ENCODE measurements at places on chromosomes 16 and 17.

- no peak for DNase-seq
Observed at GRCh38 chr17:41521574-41522261, 3.0 kb upstream of the KRT15 start.

DNA sequence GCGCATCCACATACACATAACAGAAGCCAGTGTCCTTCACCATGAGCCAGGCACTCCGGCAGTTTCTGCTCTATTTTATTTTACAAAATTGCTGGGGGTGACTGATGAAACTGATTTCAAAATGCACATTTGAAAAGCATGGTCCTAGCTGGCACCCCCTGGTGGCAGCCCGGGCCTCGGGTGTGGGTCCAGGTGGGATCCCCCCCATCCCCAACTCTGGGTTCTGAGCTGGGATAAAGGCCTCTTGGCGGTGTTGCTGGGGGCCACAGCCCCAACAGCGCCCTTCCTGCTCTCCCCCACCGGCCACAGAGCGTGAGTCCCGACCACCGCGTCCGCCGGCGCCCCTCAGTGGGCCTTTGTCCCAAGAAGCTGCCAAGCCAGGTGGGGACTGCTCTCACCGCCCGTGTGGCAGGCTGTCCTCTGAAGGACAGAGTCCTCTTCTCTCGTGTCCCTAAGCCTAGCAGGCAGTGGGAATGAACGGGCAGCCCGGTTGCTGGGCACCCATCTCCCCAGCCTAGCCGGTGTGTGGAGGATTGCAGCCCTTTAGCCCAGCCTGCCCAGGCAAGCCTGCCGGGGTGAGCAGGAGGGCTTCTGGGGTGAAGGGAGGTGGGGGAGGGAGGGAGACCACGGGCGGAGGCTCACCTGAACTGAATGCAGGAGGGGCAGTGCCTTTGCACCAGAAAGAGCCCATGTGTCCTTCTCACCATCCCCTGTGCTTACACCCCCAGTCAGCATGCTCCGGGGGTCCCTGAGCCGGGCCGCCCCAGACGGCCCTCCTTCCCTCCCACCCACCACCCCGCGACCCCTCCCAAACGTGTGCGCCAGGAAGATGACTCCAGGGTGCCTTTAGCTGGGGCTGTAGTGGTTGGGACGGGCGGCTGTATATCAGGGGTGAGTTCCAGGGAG lies 898 bp downstream of the SNAI3 start:
- no peak for DNase-seq

DNA sequence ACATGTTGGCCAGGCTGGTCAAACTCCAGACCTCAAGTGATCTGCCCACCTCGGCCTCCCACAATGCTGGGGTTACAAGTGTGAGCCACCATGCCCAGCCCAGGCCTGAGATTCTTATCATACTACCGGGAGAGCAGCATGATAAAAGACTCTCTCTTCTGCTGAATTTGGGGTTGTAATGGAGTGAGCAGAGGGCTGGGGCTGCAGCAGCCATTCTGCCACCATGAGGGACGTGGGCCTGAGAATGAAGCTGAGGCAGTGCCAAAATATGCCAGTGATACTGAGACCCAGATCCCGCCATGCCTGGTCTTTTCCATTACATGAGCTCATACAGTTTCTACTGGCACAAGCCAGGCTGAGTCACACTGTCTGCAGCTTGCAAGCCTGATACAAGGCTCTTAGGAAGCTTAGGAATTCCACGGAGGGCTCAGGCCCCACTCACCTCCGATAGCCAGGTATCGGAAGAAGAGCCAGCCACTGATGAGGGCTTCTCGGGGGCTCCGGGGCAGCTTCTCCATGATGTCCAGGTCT lies 19.6 kb upstream of the P2RX1 start:
- no peak for DNase-seq

- no peak for DNase-seq
Observed at GRCh38 chr17:76174037-76174436, 33.0 kb upstream of the FOXJ1 start.

DNA sequence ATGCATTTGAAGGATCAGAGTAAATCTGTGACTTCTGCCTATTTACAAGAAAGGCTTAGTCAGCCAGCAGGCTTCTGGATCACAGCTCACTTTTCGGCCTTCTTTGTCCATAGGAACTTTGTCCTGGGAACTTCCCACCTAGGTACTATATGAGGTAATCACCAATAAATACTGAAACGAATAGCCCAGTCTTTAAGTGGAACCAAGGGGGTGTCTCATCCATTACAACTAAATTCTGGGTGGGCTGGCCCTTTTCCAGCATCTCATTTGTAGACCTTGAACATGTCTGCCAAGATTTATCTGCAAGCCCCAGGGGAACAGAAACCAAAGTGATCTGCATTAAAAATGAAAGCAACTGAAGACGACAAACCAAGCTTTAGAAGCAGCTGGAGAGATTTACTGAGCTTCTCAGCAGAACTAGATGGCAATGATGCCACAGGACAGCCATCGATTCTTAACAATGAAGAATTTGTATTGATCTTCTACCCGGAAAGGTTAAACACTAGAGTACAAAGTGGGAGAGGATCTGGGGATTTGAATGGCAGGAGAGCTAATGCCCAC lies 55.5 kb downstream of the SNX11 start:
- DNase-seq, result no peak

DNA sequence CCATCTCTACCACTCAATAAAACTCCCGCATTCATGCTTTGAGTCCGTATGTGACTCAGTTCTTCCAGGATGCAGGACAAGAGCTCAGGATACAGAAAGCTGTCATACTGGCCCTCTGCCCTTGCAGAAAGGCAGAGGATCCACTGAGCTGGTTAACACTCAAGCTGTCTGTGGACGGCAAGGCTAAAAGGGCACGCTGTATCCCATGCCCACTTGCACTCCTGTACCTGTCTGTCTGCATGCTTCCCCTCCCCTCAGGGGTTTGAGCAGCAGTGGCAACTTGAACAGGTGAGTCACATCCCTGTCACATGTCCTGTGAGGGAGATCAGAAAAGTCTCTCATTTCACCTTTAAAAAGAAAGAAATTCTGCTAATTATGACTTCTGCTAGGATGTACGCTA lies 293.8 kb downstream of the HS3ST3B1 start:
- DNase-seq, result no peak

- DNase-seq, result no peak
Observed at GRCh38 chr16:58422809-58423208, 30.5 kb downstream of the GINS3 start.

DNA sequence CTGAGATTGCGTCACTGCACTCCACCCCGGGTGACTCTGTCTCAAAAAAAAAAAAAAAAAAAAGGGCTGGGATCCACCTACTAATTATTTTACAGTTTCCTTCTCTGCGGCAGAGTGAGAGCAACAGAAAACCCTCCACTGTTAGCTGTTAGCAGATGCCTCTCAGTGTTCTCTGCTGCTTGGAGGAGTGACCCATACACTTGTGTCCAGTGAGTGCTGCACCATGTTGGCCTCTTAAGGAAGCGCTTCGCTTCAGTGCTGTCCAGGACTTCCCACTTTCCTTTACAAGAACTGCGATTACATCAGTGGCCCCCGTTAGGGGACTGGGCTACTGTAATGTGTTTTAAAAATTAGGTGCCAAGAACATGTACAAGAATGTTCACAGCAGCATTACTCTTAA lies 18.4 kb upstream of the CLEC18B start:
- DNase-seq, result no peak

- no peak for DNase-seq
Observed at GRCh38 chr17:3905017-3905520, 11.2 kb downstream of the P2RX1 start.

DNA sequence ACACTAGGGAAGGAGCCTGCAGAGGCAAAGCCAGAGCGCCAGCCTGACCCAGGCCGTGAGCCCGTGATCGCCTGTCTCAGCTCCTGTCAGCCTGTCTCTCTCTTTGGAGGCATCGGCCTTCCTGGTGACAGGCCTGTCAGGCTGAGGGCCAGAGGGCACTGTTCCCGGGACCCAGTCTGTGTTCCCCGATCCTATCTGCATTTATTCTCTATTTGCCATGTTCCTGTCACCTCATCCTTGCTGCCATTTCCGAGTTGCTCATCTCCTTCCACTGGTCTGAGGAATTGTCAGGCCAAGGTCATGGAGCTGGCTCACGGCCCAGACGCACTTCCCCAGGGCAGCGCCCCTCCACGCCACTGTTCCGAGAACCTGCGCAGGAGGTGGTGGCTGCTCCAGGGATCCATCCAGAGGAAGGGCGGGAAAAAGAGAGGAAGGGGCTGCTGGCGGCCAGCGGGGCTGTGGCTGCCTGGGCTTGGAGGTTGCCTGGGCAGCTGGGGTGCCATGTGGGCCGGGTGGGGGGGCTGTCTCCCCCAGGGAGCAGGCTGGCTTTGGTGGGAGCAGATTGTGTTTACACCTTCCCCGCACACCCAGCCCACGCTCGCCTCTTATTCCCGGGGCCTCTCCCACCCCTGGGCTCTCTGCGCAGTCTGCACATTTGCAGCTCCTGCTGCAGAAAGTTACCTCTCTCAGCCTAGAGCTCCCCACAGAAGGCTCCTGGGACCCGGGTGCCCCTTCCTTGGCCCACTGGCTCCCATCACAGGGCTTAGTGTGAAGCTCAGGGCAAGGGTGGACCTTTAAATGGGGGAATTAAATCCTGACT lies 4.9 kb downstream of the PRCD start:
- DNase-seq, result peak; percentile 77

- DNase-seq, result no peak
Observed at GRCh38 chr16:1913327-1914083, 4.7 kb downstream of the HS3ST6 start.

DNA sequence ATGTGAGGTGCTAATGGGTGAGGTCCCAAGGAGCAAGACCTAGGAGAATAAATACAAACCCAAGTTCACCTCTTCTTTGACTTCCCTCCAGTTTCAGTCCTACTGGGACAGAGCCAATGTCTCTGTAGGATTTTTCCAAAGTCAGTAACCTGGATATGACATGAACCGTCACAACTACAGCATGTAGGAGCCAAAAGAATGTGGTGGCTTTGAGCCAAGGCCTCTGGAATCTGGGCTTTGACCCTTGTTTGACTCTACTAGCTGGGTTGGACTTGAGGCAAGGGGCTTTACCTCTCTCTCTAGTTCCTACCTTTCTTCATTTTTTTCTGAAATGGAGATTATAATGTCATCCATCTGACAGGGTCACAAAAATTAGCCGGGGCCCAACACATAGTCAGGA lies 91.4 kb downstream of the CACNG3 start:
- no peak for DNase-seq

DNA sequence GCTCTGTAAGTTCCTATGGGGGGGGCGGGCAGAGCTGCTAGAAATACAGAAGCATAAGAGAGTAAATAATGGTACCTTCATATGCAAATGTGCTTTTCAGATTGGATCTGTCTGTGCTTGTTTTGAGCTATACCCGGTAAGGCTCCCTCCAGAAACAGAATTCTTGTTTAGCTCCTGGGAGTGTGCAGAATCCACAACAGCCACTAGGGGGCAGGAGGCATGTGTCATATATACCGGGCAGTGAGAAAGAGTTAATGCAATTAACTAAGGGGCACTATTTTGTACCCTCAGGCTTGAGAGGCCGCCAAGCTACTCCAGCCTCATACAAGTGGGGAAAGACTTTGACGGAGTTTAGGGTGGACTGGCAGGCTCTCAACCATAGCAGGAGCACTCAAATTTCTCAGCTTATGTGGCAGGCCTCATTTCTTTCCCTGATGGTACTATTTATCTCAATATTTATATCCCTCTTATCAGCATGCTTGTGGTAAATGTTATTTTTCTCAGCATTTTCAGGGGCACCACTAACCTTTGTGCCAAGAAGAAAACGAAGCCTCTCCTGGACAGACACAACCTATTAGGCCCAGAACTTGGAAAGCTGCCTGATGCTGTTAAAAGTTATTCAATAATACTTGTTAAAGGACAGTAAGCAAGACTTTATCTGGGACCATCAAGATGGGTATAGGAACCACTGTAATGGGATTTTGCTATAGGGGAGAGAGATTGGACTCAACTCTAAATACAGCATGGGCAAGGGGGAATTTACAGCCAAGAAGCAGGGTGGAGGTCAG lies 10.7 kb upstream of the CENPV start:
- DNase-seq, result peak; percentile 43

- DNase-seq, result no peak
Observed at GRCh38 chr16:22927306-22927705, 113.3 kb downstream of the HS3ST2 start.

DNA sequence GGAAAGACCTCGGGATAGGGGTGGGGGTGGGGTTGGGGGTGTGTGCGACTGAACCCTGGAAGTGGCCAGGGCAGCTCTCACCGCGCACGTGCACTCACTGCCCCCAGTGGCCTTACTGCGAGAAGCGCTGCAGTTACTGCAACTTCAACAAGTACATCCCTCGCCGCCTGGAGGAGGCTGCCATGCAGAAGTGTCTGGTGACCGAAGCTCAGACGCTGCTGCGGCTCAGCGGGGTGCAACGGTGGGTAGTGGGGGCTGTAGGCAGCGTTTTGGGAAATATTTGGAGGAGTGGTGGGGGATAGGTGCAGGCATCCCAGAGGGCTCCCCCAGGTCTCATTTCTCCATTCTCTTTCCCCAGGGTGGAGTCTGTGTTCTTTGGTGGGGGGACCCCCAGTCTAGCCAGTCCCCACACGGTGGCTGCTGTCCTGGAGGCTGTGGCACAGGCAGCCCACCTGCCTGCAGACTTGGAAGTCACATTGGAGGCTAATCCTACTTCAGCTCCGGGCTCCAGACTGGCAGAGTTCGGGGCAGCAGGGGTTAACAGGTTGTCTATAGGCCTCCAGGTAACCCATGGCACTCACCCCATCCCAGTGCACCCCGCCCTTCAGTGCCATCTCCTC lies 972 bp downstream of the RSAD1 start:
- DNase-seq, result peak; percentile 87

GRCh38 chr17:81018044-81018802 lies 16.7 kb upstream of the BAIAP2 start:
- DNase-seq, result no peak

GRCh38 chr16:51845586-51846305 lies 694.7 kb upstream of the SALL1 start:
- no peak for DNase-seq

GRCh38 chr16:3454093-3454492 lies 10.6 kb downstream of the NAA60 start:
- DNase-seq, result no peak

GRCh38 chr17:40072735-40073346 lies 10.1 kb downstream of the THRA start:
- DNase-seq, result no peak

DNA sequence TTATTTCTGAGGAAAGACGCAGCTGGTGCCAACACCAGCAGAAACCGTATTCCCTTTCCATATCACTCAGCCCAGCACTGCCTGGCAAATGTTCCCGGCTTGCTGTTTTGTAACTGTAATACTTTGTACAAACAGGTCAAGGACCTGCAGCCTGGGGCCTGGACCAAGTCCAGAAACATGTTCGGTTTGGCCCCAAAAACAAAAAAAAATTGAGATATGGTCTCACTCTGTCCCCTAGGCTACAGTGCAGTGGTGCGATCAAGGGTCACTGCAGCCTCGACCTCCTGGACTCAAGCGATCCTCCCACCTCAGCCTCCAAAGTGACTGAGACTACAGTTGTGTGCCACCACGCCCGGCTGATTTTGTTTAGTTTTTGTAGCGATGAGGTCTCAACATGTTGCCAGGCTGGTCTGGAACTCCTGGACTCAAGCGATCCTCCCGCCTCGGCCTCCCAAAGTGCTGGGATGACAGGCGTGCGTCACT lies 1.2 kb downstream of the HAGH start:
- DNase-seq, result peak; percentile 38

Data from chondrocyte (in vitro differentiated cells).